ENCODE measurements at places on chromosomes 16 and 17.

DNA sequence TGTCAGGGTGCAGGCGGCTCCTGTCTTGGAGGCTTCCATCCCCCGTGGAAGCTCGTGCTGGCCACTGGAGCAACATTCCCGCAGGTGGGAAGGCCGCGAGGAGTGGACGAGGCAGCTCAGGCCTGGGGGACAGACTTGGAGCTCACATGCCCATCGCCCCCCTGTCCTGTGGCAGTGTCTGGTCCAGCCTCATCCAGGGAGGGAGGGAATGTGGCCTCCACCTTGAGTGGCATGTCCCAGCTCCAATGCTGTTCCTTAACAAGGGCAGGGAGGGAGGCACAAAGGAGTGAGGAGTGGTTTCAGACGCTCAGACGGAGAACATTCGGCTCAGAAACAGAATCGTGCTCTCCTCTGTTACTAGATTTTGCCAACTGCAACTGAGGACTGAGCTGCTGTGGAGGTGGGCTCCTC lies 159.4 kb upstream of the CHMP6 start:
- peak; percentile 42 for DNase-seq

DNA sequence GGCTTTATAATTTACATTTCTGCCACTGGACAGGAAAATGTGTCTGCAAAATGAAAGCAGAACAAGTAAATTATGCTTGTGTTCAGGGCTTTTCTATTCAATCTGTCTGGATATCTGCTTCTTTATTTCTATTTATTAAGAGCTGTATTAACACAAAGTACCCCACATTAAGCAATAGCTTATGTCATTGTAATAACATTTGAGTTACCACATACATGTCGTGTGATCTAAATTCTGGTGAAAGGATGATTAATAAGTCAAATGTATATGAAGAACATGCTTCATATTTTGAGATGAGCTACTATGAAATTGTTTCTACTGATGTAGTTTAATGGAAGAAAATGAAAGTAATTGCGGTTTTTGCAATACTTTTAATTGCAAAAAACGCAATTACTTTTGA lies 238.2 kb downstream of the KCNJ2 start:
- DNase-seq = no peak

DNA sequence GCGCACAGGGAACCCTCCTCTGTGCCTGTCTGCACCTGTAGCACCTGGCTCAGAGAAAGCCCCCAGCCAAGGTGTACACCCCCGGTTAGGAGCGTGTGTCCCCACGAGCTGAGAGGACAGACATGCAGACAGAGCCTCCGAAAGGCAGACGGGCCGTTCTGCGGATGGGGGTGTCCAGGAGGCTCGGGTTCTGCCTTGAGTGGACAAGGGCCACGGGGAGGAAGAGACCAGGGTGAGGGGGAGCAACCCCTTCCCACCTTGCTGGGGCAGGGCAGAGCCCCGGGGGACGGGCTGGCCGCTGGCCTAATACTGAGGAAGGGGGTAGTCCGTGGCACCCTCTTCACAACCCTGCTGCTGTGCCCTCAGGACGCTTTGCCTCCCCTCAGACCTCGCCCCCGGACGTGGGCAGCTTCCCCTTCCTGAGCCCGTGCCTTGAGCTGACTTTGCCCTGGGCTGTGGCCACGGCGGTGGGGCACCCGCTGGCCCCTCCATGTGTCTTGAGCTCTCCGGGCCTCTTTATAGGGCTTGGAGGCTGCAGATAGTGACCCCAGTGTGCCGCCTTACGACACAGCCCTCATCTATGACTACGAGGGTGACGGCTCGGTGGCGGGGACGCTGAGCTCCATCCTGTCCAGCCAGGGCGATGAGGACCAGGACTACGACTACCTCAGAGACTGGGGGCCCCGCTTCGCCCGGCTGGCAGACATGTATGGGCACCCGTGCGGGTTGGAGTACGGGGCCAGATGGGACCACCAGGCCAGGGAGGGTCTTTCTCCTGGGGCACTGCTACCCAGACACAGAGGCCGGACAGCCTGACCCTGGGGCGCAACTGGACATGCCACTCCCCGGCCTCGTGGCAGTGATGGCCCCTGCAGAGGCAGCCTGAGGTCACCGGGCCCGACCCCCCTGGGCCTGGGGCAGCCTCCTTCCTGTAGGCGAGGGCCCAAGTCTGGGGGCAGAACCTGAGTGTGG lies 5.7 kb downstream of the SLC22A31 start:
- no peak for DNase-seq

DNA sequence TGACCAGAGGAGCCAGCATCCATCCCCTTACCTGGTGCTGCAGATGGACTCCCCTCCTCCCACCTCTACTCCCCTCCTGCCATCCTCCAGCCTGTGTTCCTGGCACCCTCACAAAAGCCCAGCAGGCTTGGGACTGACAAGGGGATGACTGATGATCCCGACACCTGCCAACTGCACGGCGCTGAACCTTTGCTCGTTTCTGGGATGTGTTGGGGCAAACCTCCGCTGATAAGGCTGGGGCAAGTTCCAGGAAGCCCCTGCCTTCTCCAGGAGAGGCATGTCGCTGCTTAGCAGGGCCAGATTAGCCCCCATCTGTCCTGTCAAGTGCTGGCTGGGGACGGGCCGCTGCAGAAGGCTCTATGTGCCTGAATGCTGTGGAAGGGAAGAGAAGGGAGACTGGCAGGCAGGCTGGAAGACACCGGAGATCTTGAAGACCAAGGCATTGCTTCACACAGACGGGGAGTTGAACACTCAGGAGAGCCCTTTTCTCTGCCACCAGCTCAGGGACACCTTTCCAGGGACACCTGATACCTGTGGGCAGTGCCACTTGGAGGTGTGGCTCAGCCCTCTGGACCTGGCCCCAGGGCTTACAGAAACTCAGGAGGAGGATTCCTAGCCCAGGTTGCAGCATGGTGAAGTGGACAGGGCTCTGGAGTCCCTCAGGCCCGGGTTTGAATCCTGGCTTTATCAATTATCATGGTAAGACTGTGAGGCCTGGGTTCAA lies 973 bp upstream of the KRT15 start:
- DNase-seq = no peak

- DNase-seq = no peak
These were observed 8.8 kb upstream of the GJD3 start for GRCh38 chr17:40373324-40373723.

DNA sequence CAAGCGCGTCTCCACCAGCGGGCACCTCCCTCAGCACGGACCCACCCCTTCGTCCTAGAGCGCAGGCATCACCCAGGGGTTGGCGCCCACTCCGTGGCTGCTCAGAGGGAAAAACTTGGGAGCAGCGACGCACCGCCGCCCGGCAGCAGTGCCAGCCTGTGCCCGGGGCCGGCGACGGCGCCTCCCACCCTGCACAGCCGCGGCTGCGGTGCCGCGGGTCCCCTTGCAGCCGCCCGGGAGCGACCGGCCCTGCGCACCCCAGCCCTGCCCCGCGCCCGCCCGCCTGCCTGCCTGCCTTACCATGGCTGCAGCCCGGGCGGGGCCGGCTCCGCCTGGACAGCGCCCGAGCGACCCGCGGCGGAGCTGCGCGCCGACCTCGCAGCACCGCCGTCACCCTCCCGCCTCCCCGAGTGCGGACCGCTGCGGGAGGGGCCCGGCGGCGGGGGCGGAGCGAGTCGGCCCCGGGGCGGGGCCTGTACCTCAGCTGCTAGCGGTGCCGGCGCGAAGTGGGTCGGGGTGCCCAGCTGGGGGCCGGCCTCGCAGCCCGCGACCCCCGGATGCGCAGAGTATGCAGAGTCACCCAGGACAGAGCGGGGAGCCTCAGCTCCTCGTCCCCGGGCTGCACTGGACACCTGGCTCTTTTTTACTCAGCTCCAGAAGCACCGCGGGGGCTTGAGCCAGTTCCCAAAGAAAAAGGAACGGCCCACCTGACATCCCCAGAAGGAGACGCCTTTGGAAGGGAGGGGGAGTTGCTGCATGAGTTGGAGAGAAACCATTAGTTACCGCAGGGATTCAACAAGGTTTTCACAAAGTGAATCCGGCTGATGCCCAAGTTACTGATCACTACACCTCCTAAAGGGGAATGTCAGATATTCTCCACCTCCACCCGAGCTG lies 17.5 kb upstream of the MTMR4 start:
- DNase-seq = peak; percentile 90

DNA sequence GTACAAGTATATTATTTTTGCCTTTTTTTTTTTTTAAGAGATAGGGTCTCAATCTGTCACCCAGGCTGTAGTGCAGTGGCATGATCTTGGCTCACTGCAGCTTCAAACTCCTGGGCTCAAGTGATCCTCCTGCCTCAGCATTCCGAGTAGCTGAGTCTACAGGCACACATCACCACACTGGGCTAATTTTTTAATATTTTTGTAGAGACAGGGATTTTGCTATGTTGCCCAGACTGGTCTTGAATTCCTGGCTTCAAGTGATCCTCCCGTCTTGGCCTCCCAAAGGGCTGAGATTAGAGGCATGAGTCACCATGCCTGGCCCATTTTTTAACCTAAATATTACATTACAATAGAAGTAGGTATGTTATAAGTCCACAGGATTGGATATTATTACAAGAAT lies 3.2 kb downstream of the TERB1 start:
- DNase-seq = no peak

- no peak for DNase-seq
These were observed 441.9 kb downstream of the SOX9 start for GRCh38 chr17:72562615-72563188.

- peak; percentile 68 for DNase-seq
These were observed 62.6 kb upstream of the TEKT1 start for GRCh38 chr17:6894206-6894528.

GRCh38 chr17:48594538-48595277 lies 1.1 kb upstream of the HOXB5 start:
- DNase-seq = no peak

DNA sequence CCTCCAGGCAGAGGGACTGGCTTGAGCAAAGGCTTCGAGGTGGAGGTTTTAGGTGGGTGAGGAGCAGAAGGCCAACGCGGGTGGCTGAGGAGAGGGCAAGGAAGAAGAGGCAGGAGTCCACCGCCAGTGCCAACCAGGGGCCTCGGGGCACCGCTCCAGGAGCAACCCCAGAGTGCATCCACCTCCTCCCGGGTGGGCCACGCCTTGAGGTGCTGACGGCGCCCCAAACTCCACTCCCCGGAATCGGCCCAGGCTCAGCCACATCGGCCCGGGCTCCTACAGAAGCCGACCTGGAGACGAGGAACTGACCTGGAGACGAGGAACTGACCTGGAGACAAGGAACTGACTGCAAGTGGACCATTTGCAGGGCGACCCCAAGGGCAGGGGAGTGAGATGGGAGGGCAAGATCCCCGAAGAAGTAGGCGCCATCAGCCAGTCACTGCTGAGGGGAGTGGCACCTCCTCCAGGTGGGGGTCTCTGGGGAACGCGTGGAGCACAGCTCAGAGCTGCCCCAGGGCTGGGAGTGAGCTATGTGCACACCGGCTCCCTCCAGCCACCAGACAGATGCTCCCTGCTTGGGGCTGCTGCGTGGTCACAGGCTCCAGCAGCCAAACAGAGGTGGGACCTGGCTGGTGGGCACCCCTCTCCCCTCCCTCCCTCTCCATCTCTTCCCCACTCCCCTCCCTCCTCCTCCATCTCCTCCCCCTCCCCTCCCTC lies 29.2 kb upstream of the CBFA2T3 start:
- no peak for DNase-seq

- DNase-seq = no peak
These were observed 21.3 kb upstream of the C1QTNF8 start for GRCh38 chr16:1117176-1117900.

GRCh38 chr17:5929721-5930120 lies 140.5 kb upstream of the WSCD1 start:
- DNase-seq = no peak

GRCh38 chr17:77570565-77570898 lies 388.0 kb upstream of the TNRC6C start:
- DNase-seq = no peak

DNA sequence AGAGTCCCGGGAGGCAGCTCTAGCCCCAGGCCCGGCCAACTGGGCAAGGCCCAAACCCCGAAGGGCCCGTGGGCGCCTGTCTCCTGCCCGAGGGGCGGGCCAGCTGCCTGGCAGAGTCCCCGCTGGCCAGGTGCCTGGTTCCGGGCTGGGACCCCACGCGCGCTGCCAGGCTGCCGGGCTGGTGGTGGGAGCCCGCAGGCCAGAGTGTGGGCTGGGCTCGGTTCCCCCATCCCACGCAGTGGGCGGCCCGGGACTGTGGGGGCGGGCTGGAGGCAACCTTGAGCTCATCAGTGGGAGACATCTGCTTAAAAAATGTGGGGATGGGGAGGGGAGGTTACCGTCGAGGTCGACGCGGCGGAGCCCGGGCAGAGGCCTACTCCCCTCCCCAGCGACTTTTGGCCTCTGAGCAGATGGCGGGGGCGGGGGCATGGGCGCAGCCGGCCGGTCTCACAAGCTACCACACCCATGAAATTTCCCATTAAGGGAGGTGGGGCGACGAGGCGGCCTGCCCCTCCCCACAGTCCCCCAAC lies 176.4 kb upstream of the GSE1 start:
- DNase-seq = peak; percentile 71

- DNase-seq = no peak
These were observed 9.0 kb downstream of the HLF start for GRCh38 chr17:55273579-55274354.

DNA sequence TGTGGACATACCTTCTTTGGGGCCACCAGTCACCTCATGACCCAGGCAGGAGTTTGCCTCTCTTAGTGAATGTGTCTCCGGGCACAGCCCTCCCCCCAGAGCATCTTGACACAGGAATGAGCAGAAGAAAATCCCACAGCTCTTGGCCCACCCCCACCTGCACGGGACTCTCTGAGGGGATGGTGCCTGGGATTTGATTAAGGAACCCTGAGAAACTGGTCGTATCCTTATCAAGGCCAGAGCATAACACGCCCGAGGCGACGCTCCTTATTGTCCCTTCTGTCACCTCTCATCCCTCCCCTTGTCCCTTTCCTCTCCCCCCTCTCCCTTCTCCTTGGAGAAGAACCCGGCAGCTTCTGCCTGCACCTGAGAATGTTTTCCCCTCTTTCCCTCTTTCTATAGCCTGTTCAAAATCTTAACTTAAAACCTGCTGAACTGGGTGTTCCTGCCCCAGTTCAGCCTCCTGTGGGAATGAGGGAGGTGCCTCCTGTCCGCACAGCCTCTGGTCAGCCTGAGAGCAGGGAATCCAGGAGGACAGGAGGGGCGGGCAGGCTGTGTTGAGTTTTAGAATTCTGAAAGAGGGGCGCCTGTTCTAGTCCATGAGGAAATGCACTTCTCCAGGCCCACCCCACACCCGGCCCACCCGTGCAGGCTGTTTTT lies 140.7 kb upstream of the PLCG2 start:
- no peak for DNase-seq
